ENCODE measurements at places on chromosomes 3 and 15.

- no peak overlapping the region for H3K27ac ChIP-seq
- H3K36me3 ChIP-seq = peaks cover 5% of the 10 kb centered on the region
- H3K4me1 ChIP-seq = peaks cover 42% of the 10 kb centered on the region
- H3K4me3 ChIP-seq = peak overlapping the region; percentile 37
Measured at GRCh38 chr15:41969851-41970431, 2.4 kb downstream of the EHD4 start.

- peak overlapping the region; percentile 20 for H3K27ac ChIP-seq
- no peaks in the 10 kb centered on the region for H3K27me3 ChIP-seq
- peaks cover 58% of the 10 kb centered on the region for H3K36me3 ChIP-seq
Measured at GRCh38 chr15:77042245-77042919, 28.5 kb downstream of the TSPAN3 start.

DNA sequence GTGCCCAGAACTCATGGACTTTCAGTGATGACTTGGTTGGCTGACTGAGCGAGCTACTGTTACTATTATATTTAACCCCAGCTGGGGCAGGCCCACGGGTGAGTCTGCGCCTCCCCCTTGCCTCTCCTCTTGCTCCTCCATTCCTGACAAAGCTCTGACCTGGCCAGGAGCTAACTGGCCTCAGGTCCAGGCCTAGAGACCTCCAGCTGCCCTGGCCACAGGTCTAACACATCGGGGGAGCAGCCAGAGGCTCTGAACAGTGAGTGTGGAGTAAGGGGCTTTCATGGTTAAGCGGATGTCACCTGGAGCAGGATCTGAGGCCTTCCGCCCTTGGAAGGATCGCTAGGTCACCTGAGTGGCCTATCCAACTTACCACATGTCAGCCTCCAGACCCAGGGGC, 96.3 kb upstream of the HERC1 start:
- H3K27ac ChIP-seq = no peak overlapping the region
- peaks cover 18% of the 10 kb centered on the region for H3K4me1 ChIP-seq
- no peak for DNase-seq
- peaks cover 8% of the 10 kb centered on the region for H3K27me3 ChIP-seq

GRCh38 chr3:31161889-31162288, 267.4 kb upstream of the GADL1 start:
- peaks cover 4% of the 10 kb centered on the region for H3K36me3 ChIP-seq
- DNase-seq = no peak
- H3K4me1 ChIP-seq = peaks cover 29% of the 10 kb centered on the region
- H3K27ac ChIP-seq = no peak overlapping the region
- H3K4me3 ChIP-seq = no peak overlapping the region

DNA sequence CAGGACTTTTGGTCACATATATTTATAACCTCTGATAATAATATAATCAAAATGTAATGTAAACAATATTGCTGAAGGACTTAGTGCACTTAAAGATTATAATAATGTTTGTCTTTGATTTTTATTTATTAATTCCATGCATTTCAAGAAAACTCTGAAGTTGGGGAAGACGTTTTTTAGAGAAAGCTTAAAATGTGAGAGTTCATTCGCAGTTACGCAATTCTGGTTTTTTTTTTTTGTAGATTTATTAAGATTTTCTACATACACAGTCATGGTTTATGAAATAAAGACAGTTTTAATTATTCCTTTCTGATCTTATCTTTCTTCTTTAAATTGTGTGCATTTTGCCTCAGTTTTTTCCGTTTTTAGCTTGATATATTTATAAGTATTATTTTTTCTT, 204.7 kb downstream of the EPHA3 start:
- peaks cover 12% of the 10 kb centered on the region for H3K4me1 ChIP-seq
- H3K27me3 ChIP-seq = no peaks in the 10 kb centered on the region
- H3K4me3 ChIP-seq = no peak overlapping the region
- DNase-seq = no peak
- no peak overlapping the region for H3K27ac ChIP-seq
- no peaks in the 10 kb centered on the region for H3K36me3 ChIP-seq

- H3K27ac ChIP-seq = no peak overlapping the region
- peak overlapping the region; percentile 99 for H3K4me3 ChIP-seq
- no peaks in the 10 kb centered on the region for H3K27me3 ChIP-seq
Measured at GRCh38 chr3:41202834-41203345, 3.6 kb downstream of the CTNNB1 start.

DNA sequence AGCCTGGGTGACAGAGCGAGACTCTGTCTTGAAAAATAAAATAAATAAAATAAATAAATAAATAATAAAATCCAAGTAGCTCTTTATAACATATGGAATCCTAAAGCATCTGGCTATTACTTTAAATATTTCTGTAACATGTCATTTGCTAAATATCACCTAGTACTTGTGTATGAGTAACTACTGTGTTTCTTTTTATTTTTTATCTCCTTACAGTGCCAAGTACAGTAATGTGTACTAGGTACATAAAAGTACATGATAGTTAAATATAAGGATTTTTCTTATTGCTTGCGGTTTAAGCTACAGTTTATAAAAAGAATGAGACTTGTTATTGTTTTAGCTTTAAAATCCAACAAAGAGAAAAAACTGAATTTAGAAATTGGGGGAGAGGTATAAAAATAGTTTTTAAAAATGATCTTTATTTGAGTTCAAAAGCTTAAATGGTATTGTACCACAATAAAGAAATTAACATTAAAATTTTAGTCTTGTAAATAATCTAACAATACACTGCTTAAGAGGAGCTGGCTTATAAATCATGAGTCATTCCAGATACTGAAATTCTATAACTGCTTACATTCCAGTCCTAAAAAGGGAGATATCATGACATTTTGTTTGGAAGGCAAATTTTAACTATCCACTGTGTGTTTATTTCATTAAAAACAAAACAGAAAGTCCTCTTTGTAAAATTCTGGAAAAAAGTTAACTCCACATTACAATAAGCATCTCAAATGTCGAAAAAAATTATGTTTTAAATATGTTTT, 73.1 kb downstream of the FGF7 start:
- no peaks in the 10 kb centered on the region for H3K4me1 ChIP-seq
- H3K27me3 ChIP-seq = no peaks in the 10 kb centered on the region
- H3K4me3 ChIP-seq = no peak overlapping the region
- no peak overlapping the region for H3K27ac ChIP-seq

DNA sequence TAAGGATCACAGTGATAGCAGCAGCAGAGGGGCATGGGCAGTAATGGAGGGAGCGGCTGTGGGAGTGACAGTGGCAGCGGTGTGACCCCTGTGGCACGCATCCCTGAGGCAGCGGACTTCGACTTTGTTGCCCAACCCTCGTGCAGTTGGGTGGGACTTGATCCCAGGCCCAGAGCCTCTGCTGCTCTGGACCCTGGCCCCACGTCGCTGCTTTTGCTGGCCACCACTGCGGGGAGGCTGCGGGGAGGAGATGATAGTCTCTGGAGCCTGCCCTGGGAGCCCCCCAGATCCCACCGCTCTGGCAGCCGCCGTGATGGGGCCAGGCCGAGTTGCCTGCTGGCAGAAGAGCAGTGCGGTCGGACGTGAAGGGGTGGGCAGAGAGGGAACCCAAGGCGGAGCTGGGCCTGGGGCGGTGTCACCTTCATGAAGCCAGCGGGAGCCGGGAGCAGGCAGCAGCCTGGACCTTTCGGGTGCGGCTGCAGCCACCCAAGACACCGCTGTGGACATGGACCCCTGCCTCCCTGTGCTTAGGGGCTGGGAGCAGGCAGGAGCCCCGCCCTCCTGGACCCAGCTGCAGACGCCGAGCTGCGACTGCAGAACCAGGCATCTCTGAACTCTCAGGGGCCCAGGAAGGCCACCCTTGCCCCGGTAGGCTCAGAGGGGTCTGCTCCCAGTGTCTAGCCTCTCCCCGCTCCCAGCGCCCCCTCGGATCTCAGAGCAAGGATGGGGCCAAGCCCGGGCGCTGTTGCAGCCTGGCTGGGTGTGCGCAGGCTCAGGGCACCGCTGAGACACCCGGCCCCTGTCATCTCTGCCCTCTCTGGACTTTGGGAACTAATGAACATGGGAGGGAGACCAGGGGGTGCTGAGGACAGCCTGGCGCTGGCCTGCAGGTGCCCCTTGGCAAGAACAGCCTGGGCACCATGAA, 38.3 kb downstream of the COMMD2 start:
- peaks cover 4% of the 10 kb centered on the region for H3K27me3 ChIP-seq
- no peaks in the 10 kb centered on the region for H3K36me3 ChIP-seq
- H3K4me3 ChIP-seq = no peak overlapping the region
- peak overlapping the region; percentile 32 for H3K27ac ChIP-seq
- DNase-seq = peak; percentile 2

DNA sequence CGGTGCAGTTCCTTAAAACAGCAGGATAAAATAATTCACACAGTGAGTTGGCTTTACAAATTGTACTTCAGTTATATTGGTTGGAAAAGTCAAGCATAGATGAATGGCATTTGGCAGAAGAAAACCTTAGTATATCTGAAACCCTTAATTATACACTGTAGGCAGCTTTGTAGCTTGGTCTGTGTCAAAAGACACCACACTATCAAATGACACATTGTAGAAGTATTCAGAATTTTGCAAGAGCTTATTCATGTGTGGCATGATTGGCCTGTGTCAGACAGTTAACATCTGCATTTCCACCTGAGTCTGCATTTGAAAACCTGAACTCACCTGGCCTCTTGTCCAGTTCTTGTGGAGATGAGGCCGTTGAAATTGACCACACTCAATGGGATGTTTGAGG, 13.8 kb downstream of the TMEM266 start:
- DNase-seq = no peak
- no peak overlapping the region for H3K4me3 ChIP-seq
- no peaks in the 10 kb centered on the region for H3K36me3 ChIP-seq
- H3K27ac ChIP-seq = no peak overlapping the region
- peaks cover 6% of the 10 kb centered on the region for H3K27me3 ChIP-seq
- peaks cover 9% of the 10 kb centered on the region for H3K4me1 ChIP-seq

GRCh38 chr15:48415036-48415886, 84.0 kb downstream of the DUT start:
- H3K4me3 ChIP-seq = no peak overlapping the region
- H3K27me3 ChIP-seq = peaks cover 3% of the 10 kb centered on the region
- no peak for DNase-seq
- H3K27ac ChIP-seq = no peak overlapping the region
- H3K36me3 ChIP-seq = peaks cover 25% of the 10 kb centered on the region
- peaks cover 35% of the 10 kb centered on the region for H3K4me1 ChIP-seq

- no peak overlapping the region for H3K4me3 ChIP-seq
- peaks cover 74% of the 10 kb centered on the region for H3K4me1 ChIP-seq
- DNase-seq = no peak
- peaks cover 21% of the 10 kb centered on the region for H3K36me3 ChIP-seq
- peak overlapping the region; percentile 20 for H3K27ac ChIP-seq
Measured at GRCh38 chr15:97168704-97169475, 791.6 kb upstream of the ARRDC4 start.

- peaks cover 7% of the 10 kb centered on the region for H3K27me3 ChIP-seq
- H3K4me1 ChIP-seq = no peaks in the 10 kb centered on the region
- DNase-seq = no peak
Measured at GRCh38 chr3:2927259-2927658, 182.9 kb downstream of the IL5RA start.

- DNase-seq = no peak
- no peaks in the 10 kb centered on the region for H3K36me3 ChIP-seq
- H3K27ac ChIP-seq = no peak overlapping the region
- H3K4me3 ChIP-seq = no peak overlapping the region
- H3K4me1 ChIP-seq = no peaks in the 10 kb centered on the region
Measured at GRCh38 chr3:55362210-55362960, 124.7 kb downstream of the WNT5A start.

GRCh38 chr3:9793161-9793781, 389 bp downstream of the ARPC4 start:
- peak overlapping the region; percentile 100 for H3K27ac ChIP-seq
- H3K4me1 ChIP-seq = peaks cover 26% of the 10 kb centered on the region
- peaks cover 46% of the 10 kb centered on the region for H3K36me3 ChIP-seq
- H3K27me3 ChIP-seq = no peaks in the 10 kb centered on the region
- H3K4me3 ChIP-seq = peak overlapping the region; percentile 98
- no peak for DNase-seq

- peak overlapping the region; percentile 5 for H3K4me3 ChIP-seq
- peak overlapping the region; percentile 58 for H3K27ac ChIP-seq
- no peak for DNase-seq
- peaks cover 3% of the 10 kb centered on the region for H3K27me3 ChIP-seq
Measured at GRCh38 chr3:120567370-120568201, 28.6 kb upstream of the NDUFB4 start.

DNA sequence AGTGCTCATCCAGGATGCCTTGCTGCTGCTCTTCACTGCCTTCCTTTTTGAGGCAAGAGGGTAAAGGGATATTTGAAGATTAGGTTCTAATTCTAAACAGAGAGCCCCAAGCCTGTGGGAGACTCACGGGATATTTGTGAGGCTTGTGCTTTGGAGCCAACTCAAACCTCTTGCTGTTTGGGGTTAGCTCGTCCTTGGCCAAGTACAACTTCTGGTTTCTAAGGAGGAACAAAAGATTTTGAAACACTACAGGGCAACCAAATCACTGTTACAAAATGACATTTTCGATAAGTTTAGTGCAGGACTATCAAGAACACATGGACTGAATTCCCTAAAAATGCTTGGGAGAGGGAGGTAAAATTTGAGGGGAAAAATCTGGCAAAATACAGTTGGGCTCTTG, 190.2 kb downstream of the RORA start:
- no peak overlapping the region for H3K4me3 ChIP-seq
- H3K27ac ChIP-seq = no peak overlapping the region
- H3K36me3 ChIP-seq = peaks cover 5% of the 10 kb centered on the region
- DNase-seq = no peak
- peaks cover 55% of the 10 kb centered on the region for H3K4me1 ChIP-seq

DNA sequence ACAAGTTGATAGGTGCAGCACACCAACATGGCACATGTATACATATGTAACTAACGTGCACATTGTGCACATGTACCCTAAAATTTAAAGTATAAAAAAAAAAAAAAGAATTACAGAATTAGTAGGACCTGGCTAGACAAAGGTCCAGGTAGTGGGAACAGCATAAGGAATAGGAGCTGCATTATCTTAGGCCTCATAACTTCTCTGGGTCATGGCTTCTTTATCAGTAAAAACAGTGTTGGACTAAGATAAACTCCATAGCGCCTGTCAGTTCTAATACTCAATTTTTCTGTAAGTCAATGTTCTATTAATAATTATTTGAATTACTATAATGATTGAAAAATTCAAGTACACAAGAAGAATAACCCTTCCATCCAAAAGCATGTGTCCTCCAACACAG, 98.3 kb downstream of the HERC1 start:
- H3K36me3 ChIP-seq = peaks cover 40% of the 10 kb centered on the region
- H3K27ac ChIP-seq = no peak overlapping the region
- H3K27me3 ChIP-seq = no peaks in the 10 kb centered on the region
- no peaks in the 10 kb centered on the region for H3K4me1 ChIP-seq
- no peak overlapping the region for H3K4me3 ChIP-seq

DNA sequence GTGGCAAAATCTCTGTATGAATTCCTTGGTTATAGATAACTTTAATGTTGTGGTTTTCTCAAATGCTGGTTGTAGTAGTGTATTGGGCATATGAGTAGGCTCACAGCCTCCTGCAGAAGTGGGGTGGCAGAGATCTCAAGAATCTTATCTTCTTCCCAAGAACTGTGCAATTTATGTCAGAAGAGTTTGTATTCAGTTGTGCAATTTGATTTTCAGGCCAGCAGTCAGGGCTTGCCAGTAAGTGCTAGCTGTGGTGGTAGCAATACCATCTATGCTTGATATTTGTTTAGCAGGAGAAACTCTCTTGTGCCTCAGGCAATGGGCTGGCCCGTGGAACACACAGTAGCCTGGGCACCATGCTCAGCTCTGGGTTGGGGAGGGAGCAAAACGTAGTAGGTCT, 58.4 kb upstream of the GOLIM4 start:
- H3K4me3 ChIP-seq = no peak overlapping the region
- H3K36me3 ChIP-seq = peaks cover 4% of the 10 kb centered on the region
- DNase-seq = no peak
- H3K27me3 ChIP-seq = peaks cover 6% of the 10 kb centered on the region
- peaks cover 6% of the 10 kb centered on the region for H3K4me1 ChIP-seq
